ENCODE measurements at places on chromosomes 12 and 14.

- no peak for DNase-seq
Observed at GRCh38 chr12:113075137-113075683, 18.7 kb downstream of the DTX1 start.

GRCh38 chr14:87878959-87879358 lies 114.0 kb downstream of the GALC start:
- no peak for DNase-seq

DNA sequence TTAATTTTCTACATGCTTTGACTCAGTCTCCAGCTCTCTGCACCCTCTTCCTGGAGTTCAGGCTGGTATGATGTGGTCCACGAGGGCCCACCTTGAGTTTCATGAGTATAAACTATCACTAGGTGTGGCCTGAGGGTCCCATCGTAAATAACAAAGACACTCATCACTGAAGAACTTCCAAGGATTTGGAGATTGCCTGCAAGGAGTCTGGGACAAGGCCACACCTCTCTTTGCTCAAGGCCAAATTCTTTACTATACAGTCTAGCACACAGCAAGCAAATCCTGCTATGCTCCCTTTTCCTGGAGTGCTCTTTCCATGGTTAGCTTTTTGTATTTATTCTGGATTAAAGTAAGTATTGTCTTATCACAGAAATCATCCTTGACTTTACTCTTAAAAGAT lies 271.9 kb downstream of the SLC16A7 start:
- no peak for DNase-seq

- no peak for DNase-seq
Observed at GRCh38 chr14:51727526-51727925, 75.8 kb downstream of the FRMD6 start.

DNA sequence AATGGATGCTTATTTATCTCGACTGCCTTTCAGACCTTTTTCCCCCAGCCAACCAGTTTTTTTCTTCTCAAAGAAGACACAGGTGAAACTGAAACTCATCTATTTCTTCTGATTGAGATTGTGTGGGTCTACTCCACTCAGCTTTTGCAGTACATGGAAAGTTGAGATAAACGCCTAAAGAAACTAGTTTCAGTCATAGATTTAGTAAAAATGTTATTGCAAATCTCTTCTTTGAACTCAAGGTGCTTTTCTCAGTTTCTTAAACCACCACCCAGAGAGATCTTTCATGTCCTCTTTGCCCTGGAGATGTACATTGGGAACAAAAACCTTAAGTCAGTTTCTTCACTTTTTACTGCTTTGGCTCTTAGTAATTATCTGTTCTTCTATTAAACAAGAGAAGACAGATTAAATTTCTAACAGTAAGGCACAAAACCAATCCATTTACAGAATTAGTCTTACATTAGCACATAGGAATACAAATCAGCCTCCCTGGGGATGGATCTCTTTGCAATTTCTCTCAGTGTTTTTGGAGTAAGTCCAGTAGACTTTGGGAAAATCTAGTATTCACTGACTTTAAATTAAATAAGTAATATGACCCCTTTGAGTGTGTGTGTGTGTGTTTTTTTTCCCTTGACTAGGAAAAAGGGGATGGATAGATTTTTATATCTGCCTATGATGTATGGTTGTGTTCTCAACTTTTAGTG lies 11.6 kb downstream of the FBXW8 start:
- no peak for DNase-seq

- DNase-seq = no peak
Observed at GRCh38 chr14:100610511-100611217, 23.4 kb upstream of the BEGAIN start.

GRCh38 chr14:68208218-68208617 lies 388.6 kb downstream of the RAD51B start:
- no peak for DNase-seq

DNA sequence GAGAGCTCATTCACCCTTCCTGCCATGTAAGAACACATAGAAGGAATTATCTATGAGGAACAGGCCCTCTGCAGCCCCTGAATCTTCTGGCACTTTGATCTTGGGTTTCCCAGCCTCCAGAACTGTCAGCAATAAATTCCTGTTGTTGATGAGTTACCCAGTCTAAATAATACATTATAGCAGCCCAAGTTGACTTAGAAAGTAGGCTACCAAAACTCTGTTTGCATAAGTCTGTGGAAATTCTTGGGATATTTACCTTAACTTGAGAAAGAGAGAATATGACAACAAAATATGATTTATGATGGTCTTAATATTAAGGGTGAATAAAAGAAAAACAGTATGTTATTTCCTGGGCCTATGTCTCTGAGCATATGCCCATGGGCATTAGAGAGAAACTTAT lies 433.0 kb upstream of the LMO3 start:
- no peak for DNase-seq

GRCh38 chr12:1995205-1995896 lies 8.9 kb downstream of the DCP1B start:
- no peak for DNase-seq

DNA sequence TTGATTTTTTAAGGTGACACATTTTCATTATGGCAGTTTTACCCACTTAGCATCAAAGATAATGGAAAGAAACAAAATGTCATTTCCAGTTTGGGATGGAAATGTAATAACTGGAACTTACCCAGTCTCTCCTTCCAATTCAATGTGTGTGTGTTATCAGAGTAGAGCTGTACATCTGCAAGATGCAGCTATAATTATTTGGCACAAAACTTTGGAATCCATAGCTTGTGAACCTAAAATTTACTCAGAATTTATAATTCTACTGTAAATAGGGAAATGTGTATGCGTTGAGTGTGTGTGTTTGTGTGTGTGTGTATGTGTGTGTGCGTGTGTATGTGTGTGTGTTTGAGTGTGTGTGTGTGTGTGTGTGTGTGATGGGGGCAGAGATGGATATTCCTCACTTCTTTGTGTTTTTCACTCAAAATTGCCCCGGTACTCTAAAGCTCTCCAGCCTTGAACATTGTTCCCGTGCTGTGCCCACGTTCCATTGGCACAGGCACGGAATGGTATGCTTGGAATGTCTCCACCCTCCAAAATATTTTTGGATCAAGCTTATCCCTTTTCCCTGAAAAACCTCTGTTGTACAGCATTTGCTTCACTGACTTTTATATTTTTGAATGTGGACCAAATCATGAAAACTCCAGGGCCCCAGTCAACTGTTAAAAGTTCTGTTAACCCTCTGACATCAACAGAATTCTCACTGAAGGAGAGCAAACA lies 150.2 kb upstream of the BMP4 start:
- DNase-seq = no peak

DNA sequence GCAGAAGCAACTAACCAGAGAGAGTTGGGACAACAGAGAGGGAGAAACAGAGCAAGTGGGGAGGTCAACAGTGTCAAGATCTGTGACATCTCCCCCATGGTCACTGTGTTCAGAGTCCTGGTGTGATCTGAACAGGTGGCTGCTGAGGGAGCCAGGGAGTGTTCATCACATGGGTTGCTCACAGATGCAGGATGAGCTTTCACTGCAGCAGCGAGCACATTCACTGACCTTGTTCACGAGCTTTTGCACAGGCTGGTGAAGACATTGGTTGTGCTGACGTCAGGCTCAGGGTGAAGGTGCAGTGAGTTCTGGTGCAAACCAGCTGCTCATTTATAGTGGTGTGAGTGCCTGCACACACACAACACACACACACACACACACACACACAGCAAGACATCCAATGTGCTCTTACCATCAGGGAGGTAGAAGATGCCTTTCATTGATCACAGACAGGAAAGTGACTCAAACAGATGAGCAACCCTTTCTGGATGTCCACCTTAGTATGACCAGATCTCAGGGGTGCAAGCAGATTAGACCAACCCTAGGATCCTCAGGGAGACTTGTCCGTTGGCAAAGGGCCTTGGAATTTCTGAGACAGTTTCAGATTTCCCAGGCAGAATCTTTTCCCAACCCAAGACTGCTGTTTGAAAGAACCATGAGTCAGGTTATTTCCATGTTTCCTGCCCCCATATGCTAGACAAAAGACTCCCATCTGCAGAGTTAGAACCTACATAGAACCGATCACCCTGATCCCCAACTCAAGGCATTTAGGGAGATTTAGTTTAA lies 44.3 kb upstream of the OR10AD1 start:
- no peak for DNase-seq

GRCh38 chr12:59499774-59500173 lies 96.1 kb upstream of the SLC16A7 start:
- no peak for DNase-seq

DNA sequence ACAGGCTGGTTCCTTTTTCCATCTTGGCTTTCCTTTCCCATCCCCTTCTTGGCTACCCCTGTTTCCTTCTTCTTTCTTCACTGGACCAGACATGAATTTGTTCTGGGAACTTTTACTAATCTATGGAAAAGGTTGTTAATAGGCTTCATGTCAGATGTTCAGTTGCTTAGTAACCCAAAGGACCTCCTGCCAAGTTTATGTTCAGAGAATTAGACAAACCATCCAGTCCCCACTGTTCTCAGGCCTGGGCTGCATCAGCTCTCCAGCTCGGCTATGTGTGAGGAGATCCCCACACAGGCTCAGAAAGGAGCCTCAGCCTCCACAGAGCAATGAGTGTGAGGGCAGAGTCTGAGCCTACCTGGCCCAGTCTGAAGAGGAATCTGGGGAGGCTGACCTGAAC lies 78.0 kb downstream of the AKAP6 start:
- no peak for DNase-seq

DNA sequence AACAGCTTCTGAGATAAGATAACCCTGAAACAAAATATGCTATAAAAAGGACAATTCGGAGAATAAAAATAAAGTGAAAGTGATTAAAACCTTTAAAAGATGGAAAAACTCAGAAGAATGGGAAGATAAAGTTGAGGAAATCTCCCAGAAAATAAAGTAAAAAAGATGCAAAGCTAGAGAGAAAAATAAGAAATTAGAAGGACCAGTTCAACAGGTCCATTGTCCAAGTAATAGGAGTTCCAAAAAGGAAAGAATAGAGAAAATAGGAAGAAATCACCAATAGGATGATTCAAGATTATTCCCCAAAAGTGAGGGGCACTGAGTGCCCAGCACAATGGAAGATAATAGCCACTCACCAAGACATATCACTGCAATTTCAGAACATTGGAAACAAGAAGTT lies 4.8 kb upstream of the PRPF40B start:
- no peak for DNase-seq

DNA sequence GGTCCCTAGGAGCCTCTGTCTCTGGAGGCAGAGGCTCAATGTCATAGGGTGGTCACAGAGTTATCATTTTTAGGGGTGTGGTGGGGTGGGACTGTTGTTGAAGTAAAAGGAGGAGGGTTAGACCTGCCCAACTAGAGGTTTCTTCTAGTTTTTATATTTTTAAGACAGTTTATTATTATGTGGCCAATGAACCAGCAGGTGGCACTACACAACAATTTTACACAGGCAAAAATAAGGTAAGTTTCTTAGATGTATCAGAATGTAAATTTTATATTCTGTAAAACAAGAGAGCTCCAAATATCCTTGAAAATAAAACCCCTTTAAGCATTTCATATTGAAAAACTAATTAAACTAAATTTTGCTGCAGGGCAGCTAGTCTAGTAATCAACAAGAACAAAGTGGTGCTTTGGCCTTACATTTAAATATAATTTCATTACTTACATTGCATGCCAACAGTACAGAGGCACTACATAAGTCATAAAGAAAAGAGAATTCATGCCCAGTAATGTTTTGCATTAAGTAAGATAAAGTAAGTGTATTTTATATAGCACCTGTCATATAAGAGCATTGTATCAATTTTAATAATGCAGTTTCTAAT lies 22.2 kb upstream of the OVCH1 start:
- no peak for DNase-seq

- DNase-seq = no peak
Observed at GRCh38 chr14:104227806-104228205, 89.4 kb downstream of the KIF26A start.

- DNase-seq = no peak
Observed at GRCh38 chr12:96483116-96483515, 6.3 kb upstream of the CFAP54 start.

DNA sequence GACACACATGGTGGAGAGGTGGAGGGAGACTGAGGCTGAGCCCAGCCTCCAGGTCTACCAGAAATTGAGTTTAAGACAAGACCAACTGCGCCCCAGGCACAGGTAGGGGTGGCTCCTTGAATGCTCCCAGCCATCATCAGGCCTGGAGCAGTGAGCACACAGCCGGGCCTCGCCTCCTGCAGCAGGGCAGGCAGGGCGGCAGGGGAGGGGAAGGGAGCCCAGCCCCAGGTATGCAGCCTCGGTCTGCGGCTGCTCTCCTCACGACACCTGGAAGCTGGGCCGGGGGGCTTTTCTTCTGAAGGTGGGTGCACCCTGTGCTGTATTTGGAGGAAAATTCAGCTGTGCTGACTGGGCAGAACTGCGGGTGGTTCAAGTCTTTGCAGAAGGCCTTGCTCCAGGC lies 29.5 kb upstream of the TDRD9 start:
- no peak for DNase-seq

DNA sequence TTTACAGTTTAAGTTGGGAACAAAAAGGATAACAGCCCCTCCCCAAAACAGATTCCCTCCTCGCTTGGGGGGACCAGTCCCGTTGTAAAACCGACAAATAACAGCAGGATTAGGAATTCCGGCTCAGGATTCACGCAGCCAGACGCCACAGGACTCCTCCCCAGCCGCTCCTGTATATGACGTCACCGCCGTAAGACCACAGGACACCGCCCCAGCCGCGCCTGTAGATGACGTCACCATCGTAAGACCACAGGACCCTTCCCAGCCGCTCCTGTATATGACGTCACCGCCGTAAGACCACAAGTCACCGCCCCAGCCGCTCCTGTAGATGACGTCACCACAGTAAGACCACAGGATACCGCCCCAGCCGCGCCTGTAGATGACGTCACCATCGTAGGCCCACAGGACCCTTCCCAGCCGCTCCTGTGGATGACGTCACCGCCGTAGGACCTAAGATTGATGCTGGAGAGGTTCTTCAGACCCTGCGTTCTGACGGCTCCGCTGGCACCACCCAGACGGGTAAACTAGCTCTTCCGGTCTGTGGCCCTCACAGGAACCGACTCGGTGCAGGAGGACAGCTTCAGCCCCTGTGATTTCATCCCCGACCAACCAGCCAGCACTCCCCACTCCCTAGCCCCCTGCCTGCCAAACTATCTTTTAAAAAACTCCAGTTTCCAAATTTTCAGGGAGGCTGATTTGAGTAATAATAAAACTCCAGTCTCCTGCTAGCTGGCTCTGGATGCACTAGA lies 43.9 kb upstream of the FBRSL1 start:
- DNase-seq = no peak

DNA sequence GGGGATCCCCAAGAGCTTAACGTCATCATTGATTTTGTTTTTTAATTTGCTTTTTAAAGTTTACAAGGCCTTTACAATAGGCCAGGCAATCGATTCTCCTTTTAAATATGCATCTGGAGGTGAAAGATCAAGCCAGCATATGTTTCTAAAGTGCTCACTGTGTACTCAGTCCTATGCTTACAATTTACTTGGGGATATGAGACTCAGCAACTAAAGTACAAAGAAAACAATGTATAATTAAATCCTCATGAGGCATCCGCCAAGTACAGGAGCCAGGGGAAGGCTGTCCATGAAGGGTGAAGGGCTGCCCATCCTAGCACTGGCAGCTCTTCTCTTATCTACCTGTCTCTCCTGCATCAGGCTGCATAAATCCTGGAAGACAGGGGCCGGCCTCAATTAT lies 11.8 kb downstream of the CCDC92 start:
- no peak for DNase-seq

- DNase-seq = no peak
Observed at GRCh38 chr14:65333943-65334687, 78.4 kb upstream of the FUT8 start.

- DNase-seq = no peak
Observed at GRCh38 chr12:9870286-9870866, 1.2 kb upstream of the CLEC2B start.

- DNase-seq = no peak
Observed at GRCh38 chr12:27024291-27024690, 1.9 kb downstream of the MED21 start.

Data from cortex of kidney (tissue), 1 donor.